Skeletal muscle cell (primary cell): ENCODE measurements at places on chromosomes 1 and 21.
A peak's percentile ranks its signal among the peaks of the same experiment; 100 is the strongest.

DNA sequence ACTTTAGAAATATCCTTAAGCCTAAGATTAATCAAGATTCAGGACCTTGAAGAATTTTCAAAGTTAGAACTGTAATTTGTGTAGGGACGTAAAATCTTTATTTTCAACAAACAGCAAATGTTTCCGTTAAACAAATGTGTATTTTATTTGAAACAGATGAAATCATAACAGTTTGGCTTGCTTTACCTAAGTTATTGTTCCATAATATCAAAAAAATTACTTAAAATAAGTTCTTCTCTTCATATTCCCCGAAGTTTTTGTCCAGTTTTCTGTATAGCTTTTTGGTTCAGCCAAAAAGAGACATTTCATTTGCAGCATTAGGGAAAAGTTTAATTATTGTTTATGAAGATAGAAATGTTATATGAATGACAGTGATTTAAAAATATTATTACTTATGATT, 100.1 kb downstream of the NFIA start:
- no peak for DNase-seq

DNA sequence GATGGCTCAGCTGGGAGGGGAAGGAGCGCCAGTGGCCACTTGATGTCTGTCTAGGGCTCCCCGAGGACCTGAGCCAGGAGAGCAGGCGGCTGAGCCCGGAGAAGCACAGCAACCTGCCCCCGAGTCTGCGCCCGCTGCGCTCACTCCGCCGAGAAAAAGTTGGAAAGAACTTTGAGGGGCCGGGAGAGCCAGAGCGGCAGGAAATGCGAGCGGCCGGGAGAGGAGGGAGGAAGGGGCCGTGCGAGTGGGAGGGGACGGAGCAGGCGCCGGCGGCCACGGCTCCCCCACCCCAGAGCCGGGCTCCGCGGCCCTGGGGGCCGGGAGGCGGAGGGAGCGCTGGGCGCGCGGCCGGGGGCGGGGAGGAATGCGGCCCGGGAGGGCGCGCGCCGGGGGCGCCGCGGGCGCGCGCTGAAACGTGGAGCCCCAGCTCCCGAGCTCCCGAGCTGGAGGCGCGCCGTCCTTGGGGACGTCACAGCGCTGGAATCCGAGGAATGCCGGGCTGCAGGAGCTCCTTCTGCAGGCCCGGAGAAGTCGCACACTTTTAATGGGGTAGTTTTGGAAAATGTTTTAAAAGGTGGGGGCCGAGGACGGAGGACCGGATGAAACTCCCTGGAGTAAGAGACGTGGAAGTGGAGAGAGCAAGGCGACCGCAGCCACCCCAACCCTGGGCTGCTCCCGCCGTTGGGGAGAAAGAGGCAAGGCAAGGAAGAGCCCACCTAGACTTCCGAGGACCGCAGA, at the start of gene PTPN14:
TSS of gene PTPN14 (minus strand) at position 167 of the 738 bp plus-strand sequence. CDS start 86,799 bp downstream, outside the sequence.
- DNase-seq = peak; percentile 85

- DNase-seq = no peak
Observed at GRCh38 chr1:56304975-56305374, 274.4 kb downstream of the PLPP3 start.

DNA sequence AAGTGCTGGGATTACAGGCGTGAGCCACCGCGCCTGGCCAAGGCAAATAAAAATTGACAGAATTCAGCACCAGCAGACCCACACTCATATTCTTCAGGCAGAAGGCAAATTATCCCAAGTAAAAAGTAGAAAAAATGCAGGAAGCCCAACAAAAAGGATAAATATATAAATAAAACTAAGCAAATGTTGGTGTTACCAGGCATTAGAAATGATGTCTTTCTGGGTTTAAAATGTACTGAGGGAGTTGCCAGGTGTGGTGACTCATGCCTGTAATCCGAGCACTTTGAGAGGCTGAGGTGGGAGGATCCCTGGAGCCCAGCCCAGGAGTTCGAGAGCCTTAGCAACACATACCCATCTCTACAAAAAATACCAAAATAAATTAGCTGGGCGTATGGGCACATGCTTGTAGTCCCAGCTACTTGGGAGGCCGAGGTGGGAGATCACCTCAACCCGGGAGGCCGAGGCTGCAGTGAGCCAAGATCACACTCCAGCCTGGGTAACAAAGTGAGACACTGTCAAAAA, 6.3 kb downstream of the INTS11 start:
- DNase-seq = peak; percentile 75

DNA sequence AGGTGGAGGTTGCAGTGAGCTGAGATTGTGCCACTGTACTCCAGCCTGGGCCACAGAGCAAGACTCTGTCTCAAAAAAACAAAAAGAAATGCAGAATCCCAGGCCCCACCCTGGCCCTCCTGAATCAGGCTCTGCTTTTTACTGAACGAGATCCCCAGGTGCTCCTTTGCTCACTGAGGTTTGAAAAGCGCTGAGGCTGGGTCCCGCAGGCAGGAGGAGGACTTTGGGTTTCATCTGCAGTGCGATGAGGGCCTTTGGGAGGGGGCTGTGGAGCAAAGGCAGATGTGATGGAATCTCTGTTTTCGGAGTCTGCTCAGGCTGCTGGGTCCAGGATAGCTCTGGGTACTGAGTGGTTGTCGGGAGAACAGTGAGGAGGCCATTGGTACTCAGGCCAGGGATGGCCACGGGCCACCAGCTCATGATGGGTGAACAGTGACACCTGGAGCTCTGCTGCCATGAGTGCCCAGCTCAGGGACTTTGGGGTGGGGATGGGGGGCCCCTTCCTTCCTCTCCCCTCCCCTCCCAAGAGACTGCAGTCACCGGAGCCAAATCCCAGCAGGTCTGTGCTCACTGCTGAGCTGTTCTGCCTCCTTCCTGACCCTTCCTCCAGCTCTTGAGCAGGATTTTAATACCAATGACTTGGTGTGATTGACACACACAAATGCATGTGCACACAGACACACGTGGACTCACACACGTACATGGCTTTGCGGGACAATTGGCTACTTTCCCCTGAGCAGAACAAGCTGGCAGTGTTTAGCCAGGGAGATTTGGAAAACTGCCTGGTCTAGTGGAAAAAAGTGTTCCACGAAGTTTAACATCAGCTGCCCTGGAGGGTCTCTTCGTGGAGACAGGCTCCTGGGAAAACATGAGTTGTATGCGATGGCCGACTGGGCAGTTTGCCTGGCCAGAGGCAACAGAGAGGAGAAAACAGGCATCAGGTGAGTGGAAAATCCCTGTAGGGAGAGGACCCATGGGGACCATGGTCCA, 3.6 kb upstream of the DHRS3 start:
- DNase-seq = no peak

- DNase-seq = no peak
Observed at GRCh38 chr1:217718873-217719272, 87.7 kb downstream of the SPATA17 start.

- no peak for DNase-seq
Observed at GRCh38 chr1:236767276-236767675, 27.8 kb upstream of the MTR start.

DNA sequence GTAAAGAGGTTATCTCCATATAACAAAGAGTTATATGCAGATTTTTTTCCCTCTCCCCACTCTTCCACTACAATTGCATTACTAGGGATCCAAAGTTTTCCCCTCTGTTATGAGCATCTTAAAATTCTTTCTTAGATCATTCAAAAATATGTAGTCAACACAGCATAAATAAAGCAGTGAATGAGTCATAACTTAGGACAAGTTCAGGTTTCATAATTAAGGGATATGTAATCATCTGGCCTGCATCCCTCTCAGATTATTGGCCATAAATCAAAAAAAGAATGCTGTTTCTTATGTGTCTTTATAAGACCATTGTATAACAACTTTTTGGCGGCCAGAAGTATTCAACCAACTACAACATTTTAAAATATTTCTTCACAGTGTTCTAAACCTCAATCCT, 1526.1 kb downstream of the KCNT2 start:
- DNase-seq = no peak

- DNase-seq = peak; percentile 13
Observed at GRCh38 chr1:61980561-61980960, 214.1 kb upstream of the L1TD1 start.

GRCh38 chr1:33902486-33903209, 38.8 kb downstream of the HMGB4 start:
- no peak for DNase-seq

DNA sequence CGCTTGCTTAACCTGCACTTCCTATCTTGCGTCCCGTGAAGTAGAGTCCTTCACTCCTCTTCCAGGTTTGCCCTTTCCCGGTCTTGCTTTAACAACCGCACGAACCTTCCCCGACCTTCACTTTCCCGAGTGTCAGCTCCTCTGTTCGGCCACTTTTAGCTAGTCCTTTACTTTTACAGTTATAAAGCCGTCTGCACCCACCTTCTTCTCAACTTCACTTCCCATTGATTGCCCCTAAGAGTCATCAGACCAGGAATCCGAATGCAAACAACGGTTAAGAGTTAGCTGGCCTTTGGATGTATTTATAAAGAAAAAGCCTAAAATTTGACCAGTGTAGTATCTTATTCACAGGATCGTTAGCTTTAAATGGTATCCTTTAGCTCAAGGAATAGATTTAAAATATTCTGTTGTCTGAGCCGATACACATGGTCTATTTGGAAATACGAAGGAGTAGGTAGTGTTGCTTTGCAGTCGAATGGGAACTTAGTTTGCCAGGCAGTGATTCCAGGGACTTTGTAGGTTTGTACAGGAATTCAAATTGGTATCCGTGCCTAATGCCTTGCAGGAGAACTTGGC, 1.4 kb downstream of the PPP2R5A start:
- DNase-seq = no peak
